ENCODE measurements at places on chromosomes 7 and 10.

DNA sequence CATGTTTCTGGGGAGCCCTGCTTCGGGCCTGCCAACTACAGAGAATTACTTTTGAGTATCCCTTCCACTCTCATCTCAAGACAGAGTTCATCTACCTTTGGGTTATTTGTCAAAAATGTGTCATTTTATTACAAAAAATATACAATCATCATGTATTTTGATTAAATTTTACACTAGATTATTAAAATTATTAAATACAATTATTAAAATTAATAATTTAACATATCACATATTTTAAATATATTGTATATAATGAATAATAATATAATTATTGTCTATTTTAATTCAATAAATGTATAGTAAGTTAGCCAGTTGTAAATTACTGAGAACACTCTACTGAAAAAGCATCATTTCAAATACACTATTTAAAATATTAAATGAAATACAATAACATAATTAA is 50.9 kb downstream of the FIGNL1 start:
- no peak for DNase-seq

GRCh38 chr7:100475549-100475948 is 3.5 kb downstream of the TSC22D4 start:
- DNase-seq = no peak

DNA sequence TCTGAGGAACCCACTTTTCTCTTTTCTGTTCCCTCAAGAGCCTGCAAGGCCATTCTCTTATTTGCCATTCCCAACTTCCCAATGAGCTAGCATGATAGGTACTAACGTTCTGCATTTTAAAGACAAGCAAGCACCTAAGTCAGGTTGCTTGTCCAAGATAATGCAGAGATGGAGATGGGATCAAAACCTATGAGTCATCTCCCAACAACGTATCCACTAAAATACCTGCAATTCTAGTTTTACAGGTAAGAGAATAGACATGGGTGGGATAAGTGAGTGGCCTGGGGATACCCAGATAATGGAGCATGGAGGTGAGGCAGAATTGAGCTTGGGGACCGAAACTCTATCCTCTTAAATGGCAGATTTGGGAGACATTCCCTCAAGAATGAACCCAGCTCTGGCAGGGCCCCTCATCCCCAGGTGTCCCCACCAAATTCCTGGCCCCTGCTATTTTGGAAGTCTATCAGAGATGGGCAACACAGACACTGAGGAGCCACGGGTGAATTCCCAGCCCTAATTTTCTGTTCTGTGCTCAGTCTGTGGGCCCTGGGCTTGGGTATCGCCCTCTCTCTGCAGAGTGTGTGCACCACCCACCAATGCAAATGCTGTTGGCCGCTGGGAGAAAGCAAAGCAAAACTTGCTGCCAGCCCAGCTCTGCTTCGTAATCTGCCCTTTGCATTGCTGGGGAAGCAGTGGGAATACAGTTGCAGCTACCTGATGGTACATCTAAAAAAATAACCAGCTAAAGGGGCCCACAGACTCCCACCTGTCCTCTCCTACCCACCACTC is 98.3 kb downstream of the KCNMA1 start:
- DNase-seq = no peak

GRCh38 chr10:21315645-21316220 is 209.7 kb downstream of the SKIDA1 start:
- DNase-seq = no peak

DNA sequence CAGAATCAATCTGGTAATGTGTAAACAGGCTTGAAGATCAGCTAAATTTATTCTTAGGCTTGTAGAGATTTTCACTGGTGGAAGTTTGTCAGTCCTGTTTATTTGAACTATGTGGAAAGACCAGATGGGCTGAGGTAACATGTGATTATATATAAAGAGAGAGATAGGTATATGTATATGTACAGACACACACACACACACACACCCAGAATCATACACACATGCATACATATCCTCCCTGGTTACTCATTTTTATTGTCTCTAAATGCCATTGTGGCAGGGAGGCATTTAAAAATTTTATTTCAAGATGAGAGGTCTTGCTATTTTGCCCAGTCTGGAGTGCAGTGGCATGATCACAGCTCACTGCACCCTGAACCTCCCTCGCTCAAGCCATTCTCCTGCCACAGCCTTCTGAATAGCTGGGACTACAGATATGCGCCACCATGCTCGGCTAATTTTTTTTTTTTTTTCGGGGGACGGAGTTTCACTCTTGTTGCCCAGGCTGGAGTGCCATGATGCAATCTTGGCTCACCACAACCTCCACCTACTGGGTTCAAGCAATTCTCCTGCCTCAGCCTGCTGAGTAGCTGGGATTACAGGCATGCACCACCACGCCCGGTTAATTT is 78.1 kb upstream of the CYTH3 start:
- no peak for DNase-seq

GRCh38 chr10:88437411-88437810 is 145.7 kb downstream of the RNLS start:
- DNase-seq = no peak

GRCh38 chr7:47345857-47346298 is 236.0 kb downstream of the TNS3 start:
- no peak for DNase-seq

DNA sequence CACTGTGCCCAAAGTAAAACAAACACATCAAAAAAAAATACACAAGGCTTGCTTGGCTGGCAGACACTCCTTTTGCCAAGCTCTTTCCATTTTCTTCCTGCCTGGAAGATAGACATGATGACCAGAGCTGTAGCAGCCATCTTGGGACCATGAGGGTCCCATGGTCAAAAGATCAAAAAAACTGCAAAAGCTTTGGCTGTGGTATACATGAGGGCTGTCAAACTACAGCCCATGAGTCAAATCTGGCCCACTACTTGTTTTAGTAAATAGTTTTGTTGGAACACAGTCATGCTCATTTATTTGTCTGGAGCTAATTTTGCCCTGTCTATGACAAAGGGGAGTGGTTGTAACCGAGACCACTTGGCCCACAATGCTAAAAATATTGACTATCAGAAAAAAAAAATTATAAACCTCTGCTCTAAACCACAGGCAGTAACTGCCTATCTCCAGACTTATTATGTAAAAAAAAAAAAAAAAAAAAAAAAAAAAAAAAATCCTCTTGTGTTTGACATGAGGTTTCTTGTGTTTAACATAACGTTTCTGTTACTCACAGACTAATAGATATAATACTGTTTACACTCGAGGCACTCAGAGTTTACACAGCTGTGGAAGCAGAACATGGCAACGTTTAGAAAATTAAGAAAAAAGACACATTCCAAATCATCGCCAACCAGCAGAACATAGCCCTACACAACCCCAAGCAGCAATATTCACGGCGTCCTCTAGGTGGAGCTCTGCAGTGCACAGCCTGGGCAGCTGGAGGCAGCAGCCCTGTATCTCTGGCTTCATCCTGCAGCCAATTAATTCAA is 36.9 kb downstream of the ASB13 start:
- DNase-seq = peak; percentile 66

DNA sequence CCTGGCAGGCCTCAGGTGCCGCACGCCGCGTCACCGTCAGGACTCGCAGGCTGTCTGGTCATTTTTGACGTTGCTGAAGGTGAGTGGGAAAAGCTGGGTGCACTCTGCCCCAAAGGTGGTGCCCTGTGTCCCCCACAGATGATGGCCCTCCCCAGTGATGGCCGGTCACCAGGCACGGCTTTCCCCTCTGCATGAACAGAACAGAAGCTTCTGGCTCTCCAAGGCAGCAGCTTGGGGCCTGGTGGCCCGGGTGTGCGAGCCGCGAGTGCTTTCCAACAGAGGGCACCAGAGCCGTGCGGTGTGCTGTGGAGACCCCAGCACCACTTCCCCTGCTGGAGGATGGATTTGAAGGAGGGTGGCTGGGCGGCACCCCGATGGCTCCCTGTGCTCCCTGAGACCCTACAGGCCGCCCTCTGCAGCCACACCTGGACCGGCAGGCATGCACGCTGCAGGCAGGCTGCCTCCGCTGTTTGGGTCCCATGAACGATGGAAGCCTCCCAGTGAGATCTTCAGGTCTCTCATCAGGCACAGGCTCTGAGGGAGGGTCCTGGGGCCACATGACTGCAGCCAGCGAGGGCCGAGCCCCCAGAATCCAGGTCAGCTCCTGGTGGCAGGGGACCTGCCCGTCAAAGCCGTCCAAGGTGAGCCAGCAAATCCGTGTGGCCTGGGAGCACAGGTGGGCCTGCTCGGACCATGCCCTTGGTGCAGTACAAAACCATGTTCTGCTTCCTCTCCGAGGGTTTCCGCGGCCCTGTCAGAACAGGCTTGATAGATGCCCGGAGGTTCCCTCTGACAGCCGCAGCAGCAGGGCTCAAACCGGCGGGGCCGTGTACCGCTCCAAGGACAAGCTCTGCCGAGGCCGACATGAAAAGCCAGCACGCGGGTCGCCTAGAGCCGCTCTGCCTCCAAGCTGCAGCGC is 195.4 kb downstream of the EBF3 start:
- DNase-seq = no peak

- DNase-seq = no peak
These were observed 102.3 kb upstream of the NUPR2 start for GRCh38 chr7:56218510-56218909.

GRCh38 chr10:43891241-43891640 is 242.6 kb upstream of the ZNF32 start:
- DNase-seq = no peak

DNA sequence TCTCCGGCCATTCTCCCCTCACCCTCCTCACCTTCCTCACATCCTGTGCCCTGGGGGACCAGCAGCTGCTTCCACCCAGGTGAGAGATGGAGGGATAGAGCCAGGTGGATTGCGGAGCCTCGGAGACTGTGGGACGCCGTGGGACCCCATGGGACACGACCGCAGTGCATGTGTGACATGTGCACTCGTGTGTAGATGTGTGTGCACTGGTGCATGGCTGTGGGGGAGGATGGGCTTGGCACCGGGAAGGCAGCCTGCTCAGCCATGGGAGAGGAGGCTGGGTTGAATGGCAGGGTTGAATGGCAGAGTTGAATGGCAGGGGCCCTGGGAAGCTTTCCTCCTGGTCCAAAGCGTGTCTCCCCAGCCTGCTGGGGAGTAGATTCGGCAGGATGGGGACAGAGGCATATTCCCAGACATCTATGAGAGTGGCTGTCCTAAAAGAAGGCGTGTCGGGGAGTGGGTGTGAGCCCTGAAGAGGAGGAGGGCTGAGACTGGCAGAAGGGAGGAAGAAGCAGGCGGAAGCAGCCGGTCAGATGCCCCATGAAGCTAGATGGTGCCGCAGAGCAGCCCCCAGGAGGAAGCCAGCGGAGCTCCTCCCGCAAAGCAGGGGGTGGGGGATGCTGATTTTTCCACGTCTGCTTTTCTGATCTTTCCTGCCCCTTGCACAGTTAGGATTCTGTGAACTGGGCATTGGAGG is 815 bp downstream of the GIMAP8 start:
- DNase-seq = peak; percentile 37

DNA sequence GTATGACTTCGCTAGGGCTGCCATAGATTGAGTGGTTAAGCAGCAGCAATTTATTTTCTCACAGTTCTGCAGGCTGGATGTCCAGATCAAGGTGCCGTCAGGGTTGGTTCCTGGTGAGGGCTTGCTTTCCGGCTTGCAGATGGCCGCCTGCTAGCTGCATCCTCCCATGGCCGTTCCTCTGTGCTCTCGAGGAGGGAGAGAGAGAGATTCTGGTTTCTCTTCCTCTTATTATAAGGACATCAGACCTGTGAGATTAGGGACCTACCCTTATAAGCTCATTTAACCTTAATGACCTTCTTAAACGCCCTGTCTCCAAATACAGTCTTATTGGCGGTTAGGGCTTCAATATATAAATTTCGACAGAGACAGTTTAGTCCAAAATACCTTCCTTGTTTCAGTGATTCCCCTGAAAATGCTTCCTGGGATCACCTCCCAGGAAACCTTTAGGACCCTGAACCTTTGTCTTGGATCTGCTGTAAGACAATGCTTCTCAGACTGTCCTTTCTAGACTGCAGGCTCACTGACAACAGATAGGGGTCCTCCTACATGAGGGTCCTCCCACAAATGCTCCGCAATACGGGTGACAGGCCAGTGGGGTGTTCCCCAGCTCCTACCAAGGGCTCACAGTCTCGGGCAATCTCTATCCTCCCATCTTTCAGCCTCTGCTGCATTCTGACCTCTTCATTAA is 82.5 kb upstream of the BAIAP2L1 start:
- DNase-seq = no peak

GRCh38 chr10:101165736-101166135 is 34.6 kb downstream of the TLX1 start:
- no peak for DNase-seq

DNA sequence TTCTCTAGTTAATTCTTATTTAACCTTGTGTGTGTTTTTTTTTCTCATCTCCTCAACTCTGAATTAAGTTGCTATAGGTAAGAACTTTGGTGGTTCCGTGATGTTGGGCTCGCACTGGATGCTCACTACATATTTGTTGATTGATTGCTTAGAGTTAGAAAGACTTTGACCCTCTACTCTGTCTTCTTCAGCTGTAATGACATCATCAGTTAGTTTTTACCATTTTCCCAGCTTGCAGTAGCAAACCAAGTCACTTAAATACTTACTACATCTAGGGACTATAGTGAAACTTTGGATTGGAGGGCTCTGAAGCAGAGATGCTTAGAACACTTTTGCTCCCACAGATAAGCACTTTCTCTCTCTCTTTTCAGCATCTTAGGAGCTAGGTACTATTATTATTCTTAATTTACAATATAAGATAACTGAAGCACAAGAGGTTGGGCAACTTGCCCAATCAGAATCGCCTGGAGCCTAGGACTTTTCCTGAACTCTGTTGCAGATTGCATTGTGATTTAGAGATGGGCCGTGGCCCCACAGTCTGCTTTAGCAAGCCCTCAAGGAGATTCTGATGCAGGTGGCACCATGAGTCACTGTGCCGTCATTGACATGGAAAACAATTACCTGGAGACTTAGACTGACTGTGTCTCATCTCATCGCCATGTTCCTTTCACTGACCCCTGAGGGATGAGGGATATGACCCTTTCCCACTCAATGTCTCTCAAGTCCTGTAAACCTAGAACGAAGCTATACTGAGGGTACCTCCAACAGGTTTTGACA is 471.9 kb upstream of the PODXL start:
- DNase-seq = no peak

GRCh38 chr7:87426160-87426559 is 49.3 kb downstream of the ABCB4 start:
- no peak for DNase-seq

- no peak for DNase-seq
These were observed 35.0 kb upstream of the MRPS16 start for GRCh38 chr10:73287441-73287840.

- no peak for DNase-seq
These were observed 50.8 kb downstream of the PIK3CG start for GRCh38 chr7:106915873-106916272.

GRCh38 chr7:158422196-158422886 is 165.3 kb downstream of the PTPRN2 start:
- DNase-seq = no peak

DNA sequence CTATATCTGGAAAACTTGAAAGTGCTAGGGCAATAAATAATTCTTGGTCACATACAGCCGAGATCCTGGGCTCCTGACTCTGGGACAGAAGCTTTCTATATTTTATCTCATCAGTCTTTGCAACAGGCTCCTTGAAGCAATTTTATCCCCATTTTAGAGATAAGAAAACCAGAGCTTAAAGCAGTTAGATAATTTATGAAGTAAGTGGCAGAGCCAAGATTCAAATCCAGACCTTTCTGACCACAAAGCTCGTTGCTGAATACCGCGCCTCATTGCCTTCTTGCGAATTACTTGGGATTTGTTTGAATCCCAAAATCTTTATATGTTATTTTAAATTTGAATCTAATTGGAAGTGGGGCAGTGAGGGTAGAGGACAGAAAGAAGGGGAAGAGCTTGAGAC is 106.0 kb downstream of the TCF7L2 start:
- no peak for DNase-seq

GRCh38 chr7:78787854-78788253 is 665.6 kb downstream of the MAGI2 start:
- DNase-seq = no peak

GRCh38 chr7:134155206-134155605 is 28.1 kb downstream of the LRGUK start:
- DNase-seq = no peak
